ENCODE measurements at places on chromosomes 2 and 18. TPM values are rescaled to one million over a fixed set of nuclear protein-coding genes. Genes with fewer than 3 reads are reported as not detected.

The OTOS gene
- total RNA-seq, result not detected

GRCh38 chr2:108835040-108835439 is 48.5 kb downstream of the CCDC138 start:
- DNase-seq, result no peak

DNA sequence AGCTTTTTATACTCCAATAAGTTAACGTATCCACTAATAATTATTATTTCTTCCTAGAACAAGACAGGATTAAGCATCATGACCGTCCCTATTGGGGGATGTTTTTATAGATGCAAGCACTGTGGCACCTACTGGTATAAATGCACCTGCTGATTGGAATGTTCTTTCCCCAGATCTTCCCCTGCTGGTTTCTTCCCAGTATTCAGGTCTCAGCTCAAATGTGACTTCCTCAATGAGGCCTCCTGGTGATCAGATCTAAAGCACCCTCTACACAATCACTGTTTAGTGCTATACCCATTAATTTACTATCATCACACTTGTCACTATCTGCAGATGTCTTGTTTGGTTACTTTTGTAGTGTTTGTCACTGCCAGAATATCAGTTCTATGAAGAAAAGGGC is 3.9 kb upstream of the TYMS start:
- no peak for DNase-seq

GRCh38 chr2:174595116-174595809 is 2.3 kb downstream of the WIPF1 start:
- no peak for DNase-seq

- DNase-seq, result no peak
These were observed 116.1 kb upstream of the OTX1 start for GRCh38 chr2:62934517-62934916.

The SKA1 gene
- total RNA-seq, result 7.2 TPM

The C2orf15 gene
- 1.3 TPM for total RNA-seq

The HOXD12 gene
- not detected for total RNA-seq

All from mucosa of descending colon (tissue), 3 donors.